ENCODE measurements at places on chromosomes 13 and 19.

- no peak for DNase-seq
Measured at GRCh38 chr13:89628567-89628966, 1718.9 kb upstream of the MIR17HG start.

GRCh38 chr13:45015300-45015699 is 26.0 kb downstream of the GPALPP1 start:
- no peak for DNase-seq

- no peak for DNase-seq
Measured at GRCh38 chr19:47881757-47882156, 4.4 kb downstream of the SULT2A1 start.

DNA sequence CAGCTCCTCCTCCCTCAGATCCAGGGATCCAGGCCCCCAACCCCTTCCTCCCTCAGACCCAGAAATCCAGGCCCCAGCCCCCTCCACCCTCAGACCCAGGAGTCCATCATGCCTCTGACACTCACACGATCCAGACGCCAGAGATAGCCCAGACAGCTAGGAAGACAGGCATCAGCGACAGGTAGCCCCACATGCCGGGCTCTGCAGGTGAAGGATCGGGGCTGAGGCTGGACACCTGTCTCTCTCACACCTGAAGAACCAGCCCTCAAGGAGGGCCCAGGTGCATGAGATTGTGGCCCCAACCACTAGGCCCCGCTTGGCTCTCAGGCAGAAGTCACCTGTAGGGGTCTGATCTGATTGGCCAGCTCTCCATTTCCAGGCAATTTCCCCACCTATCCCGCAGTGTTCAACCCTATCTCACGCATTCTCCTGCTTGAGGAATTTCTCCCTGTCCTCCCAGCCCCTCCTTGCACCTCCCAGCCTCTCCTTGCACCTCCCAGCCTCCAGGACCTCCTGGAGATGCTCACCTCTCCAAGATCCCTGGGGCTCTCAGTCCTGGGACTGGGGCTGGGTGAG is 4.2 kb downstream of the TMEM150B start:
- no peak for DNase-seq

DNA sequence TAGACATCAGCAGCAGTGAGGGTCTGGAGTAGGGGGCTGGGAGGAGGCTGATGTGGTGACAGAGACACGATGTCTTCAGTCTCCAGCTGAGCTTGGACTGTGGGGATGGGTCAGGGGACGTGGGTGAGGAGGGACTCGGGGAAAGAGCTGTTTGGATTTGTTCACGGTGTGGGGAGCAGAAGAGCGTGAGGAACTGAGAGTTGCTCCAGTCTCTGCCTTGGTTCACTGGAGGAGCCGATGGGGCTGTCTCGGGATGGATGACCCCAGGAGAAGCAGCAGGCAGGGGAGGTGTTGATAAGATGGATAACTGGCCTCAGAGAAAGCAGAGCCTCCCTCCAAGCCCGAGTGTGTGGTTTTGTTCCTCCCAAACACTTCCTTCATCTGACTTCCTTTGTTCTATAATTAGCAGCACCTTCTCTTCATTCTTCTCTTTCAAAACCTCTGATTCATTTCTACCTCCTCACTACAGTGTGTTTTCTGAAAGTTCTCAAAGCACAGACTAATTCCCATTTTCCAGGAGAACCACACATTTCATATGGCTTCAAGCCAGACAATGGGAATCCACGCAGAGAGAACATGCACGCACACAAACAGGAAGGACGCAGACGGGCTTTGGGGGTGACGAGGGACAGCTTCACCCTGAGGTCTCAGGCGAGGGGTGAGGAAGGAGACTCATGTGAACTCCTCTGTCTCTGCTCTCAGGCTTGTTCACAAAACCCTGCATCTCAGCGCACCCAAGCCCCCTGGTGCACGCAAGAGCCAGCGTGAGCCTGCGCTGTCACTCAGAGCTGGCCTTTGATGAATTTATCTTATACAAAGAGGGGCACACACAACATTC is 18.6 kb downstream of the LAIR2 start:
- DNase-seq: no peak

GRCh38 chr13:91178099-91178498 is 169.4 kb upstream of the MIR17HG start:
- no peak for DNase-seq

DNA sequence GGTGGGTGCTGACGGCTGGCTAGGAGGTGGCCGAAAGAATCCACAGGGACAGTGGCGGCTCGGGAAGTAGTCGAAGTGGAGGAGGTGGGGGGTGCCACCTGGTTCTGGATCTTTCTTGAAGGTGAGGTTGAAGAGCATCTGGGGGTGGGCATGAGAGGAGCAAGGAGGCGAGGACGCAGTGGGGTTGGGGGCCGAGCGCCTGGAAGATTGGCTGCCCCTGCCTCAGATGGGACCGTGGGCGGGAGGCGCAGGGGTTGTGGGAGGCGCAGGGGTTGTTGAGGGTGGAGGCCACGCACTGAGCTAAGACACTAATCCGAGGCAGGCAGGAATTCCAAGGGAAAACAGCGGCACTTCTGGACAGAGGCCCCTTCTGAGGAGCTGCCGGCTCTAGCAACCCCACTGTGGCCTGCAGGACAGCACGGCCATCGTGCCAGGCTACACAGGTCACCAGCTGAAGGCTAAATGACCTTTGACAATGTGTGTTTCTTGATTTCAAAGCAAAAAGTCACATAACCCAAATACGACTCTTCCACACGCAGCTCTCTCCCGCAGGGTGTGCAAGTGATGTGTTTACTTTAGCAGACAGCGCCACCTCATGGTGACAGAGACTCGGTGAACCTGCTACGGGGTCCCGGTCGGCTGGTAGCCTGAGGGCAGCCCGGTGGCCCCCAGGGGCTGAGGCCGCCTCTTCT is 44.1 kb upstream of the RANBP3 start:
- DNase-seq: peak; percentile 89

DNA sequence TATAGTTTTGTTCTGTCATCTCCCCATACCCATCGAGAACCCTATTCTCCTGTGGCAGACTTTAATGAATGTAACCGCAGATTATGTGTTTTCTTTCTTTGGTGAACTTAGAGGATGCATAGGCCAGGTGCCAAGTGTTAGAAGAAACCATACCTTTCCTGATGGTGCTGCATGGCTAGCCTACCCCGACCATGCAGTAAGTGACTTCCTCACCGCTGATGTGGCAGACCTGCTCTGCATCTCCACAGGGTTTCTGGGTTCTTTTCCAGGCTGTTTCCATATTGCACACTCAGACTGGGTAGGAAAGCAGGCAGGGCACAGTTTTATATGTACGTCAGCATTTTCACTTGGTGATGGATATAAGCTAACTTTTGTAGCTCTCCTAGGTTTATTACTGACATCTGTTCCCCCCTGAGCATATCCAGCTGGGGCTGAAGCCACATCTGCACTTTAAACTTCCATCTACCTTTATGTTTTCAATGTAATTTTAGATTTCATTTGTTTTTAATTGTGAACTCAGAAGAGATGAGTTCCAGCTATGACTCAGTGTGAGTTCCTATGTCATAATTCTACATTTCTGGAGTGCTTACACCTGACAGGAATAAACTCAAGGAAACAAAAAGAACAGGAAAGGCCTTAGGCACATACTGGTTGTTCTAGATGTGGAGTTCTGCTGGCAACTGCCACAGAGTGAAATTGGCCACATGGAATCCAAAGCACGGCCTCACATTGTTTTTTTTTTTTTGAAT is 42.3 kb downstream of the LRCH1 start:
- no peak for DNase-seq

- DNase-seq: no peak
Measured at GRCh38 chr19:17409990-17410389, 4.6 kb upstream of the BST2 start.

DNA sequence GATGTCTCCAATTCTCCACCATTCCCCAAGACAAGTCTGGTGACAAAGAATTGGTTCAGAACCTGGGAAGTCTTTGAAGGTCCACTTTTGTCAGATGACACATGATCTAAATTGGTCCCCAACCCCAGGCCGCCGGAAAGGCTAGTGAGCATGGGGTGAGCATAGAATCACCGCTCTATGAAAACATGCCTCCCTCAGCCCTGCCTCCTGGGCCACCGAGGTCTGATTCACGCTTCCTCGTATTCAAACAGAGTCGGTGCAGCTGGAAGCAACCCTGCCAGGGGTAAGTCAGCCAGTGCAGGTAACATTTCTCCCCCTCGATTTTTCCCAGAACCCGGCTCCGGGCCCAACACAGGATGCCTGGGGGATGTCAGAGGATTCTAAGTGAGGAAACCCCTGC is 33.9 kb upstream of the KLF2 start:
- no peak for DNase-seq

DNA sequence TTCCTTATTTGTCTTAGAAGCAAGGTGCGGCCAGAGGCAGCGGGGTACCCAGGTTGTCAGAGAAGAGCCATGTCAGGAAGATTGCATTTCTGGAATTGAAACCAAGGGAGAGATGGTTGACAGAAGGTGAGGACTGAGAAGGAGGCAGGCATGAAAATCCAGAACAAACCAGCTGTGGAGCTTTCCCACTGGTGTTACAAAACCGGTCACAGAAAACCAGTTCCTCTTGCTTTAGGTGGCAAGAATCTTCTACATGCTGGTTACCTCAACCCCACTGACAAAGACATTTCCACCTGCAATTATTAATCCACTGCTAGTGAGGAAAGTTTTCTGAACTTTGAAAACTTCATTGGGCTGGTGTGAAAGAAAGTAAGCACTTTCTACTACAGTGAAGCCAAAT is 64.0 kb upstream of the MED4 start:
- no peak for DNase-seq

DNA sequence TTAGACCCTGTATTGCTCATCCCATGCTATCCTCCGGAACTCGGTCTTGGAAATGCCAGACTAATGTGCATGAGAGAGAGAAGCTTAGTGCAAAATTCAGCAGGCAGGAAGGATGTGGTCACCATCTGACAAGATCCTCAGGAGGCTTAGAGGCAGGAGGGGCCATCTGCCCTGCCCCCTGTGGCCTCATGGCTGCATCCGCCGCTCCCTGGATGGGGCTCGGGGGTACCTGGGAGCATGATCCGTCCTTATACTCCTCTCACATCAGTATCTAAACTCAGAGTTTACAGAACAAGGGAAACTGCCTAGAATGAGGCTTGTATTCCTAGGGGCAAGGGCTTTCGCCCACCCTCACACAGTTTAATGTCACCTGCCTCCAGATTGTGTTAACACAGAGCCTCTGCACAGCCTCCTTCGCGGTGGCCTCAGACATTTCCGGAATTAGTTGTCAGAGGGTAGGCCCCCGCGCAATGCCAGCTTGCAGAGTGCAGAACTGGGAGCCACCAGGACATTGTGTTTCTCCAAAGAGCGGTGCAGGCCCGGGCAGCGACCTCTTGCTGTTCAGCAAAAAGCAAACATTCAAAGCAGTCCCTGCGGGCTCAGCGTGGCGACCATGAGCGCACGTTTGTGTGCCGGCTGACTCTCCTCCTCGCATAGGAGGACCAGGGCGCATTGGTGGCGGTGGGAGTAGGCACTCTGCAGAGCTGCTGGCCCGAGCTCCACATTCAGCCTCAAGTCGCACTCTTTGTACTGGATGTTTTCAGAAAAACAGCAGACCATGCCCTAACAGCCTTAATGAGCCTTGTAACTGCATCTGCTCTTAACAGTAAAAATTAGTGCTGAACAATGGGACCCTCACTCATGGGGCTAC is 39.1 kb downstream of the GPR12 start:
- no peak for DNase-seq

GRCh38 chr19:27714857-27715256 is 1498.1 kb downstream of the UQCRFS1 start:
- DNase-seq: no peak

- no peak for DNase-seq
Measured at GRCh38 chr13:75787249-75787928, 151.3 kb downstream of the LMO7 start.

GRCh38 chr19:4456476-4456842 is 1.1 kb downstream of the UBXN6 start:
- DNase-seq: peak; percentile 44

DNA sequence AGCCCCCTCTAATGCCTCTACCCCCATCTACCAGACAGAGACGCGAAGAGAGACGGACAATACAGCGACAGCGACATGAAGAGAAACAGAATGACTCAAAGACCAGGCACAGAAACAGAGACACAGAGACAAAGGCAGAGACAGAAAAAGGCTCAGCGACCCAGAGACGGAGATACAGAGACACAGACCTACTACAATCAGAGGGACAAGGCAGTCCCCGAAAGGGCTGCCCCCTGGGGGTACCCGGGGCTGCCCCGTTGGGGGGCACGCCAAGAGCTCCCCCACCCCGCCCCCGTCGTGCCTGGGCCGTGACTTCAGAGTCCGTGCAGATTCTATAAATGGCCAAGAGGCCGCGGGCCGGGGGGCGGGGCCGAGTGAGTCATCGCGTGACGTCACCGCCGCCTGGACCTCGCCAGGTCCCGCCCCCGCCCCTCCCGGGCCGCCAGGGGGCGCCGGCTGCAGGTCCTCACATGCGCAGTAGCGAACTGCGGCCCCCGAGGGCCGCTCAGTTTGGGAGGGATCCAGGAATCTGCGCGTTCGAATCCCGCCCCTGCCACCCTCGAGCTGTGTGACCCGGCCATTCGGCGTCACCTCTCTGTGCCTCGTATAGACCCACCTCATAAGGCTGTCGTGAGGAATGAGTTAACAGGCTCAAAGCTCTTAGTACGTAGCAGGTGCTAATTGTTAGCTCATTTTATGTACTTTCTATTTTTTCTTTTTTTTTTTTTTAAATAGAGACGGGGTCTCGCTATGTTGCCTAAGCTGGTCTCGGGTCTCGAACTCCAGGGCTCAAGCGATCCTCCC is 2.7 kb upstream of the CNN1 start:
- peak; percentile 97 for DNase-seq

Data from endothelial cell (in vitro differentiated cells).